ENCODE measurements at places on chromosomes 1 and 21.

- DNase-seq: peak; percentile 43
Measured at GRCh38 chr1:69737527-69738185, 169.9 kb downstream of the LRRC7 start.

DNA sequence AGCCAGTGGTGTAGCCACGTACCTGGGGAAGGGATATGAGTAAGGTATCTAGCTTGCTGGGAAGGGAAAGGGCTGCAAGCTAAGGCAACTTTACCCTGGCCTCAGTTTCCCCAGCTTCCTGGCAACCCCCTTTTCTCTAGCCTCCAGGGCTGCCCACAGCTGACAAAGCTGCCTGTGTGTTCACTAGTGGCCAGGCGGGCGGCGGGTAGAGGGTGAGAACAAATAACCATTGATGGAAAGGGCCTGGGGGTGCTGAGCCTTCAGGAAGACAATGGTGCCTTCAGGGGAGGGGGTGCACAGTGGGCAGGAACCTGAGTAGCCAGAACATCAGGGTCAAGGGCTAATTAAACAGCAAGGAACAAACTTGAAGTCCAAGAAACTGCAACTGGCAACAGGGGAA, 6.1 kb downstream of the CERS2 start:
- no peak for DNase-seq

DNA sequence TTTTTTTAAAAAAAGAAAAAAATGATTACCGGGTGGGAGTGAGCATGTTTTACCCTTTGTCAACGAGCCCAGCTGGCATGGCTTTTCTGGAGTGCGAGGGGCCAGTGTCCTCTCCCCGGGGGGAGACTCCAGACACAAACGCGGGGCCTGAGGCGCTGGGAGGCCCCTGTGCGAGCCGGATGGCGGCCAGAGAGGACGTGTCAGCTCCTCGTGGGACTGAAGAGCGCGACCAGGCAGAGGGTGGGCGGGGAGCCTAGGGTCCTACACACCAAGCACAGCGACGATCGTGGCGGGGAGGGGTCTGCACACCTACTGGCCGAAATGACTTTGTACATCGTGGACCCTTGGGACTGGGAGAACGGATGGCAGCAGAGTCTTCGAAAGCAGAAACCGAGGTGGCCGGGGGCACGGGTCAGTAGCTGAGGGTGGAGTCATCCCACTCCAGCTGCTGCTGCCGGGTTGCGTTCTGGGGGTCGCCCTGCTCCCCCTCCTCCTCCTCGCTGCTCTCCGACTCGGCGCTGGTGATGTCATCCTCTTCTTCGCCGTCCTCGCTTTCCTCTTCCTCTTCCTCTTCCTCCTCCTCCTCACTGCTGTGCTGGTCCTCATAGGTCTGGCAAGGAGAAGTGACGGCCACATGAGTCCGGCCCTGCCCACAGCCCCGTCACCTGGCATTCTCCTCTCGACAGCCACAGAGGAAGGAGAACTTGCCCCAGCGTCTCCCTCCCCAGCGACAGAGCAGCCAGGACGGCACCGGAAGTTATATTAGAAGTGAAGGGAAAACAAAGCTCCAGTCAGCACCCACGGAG, 78.8 kb downstream of the PIK3CD start:
- no peak for DNase-seq

DNA sequence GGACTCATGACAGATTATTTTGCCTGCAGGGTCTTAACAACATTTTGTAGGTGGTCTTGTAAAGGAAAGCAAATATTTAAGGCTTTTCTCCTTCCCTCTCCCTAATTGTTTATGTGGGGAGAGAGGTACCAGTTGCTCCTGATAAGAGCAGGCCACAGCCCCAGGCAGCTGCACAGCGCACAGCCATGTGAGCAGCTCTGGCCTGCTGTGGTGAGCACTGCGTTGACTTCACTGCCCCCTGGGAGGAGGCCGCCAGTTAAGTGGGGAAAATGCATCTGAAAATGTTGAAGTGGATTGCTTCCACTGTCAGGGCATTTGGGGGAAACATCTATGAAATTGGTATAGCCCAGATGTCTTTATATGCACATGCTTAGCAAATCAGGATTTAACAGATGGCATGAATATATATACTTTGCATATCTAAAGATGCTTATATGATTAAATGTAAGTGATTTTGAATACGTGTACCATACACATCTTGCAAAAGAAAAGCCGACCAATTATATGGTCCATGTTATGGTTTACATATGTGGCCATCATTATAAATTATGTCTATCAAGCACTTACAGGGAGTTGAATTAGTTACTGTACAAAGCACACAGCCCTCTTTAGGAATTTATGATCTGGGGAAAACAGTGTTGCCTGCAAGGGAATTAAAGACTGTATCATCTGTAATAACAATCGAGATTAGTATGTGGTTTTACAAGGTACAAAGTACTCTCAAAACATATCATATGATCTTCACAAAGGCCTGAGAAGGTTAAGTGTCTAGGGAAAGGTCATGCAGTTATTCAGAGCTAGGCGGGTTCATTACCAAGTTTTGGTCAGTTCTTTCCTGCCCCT, 132.1 kb downstream of the RHOU start:
- DNase-seq: peak; percentile 16

GRCh38 chr1:29210278-29211085, 20.3 kb downstream of the MECR start:
- DNase-seq: no peak

GRCh38 chr1:46647611-46648010, 20.6 kb downstream of the ATPAF1 start:
- no peak for DNase-seq

DNA sequence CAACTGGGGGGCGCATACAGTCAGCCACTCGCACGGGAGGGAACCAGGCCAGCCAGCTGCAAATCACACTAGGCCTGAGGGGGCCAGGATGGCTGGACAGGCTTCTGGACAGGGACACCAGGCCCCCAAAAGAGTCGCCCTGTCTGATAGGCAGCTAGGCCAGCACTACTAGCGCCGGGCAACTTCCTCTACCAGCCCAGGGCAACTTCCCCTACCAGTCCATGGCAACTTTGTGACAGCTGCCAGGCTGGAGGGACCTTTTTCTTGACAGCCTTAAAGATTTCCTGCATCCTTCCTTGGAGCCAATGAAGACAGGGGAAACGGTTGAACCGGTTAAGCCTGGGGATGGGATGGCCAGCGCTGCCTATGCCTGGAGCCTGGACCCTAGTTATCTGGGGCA, 5.1 kb downstream of the IFFO2 start:
- no peak for DNase-seq

DNA sequence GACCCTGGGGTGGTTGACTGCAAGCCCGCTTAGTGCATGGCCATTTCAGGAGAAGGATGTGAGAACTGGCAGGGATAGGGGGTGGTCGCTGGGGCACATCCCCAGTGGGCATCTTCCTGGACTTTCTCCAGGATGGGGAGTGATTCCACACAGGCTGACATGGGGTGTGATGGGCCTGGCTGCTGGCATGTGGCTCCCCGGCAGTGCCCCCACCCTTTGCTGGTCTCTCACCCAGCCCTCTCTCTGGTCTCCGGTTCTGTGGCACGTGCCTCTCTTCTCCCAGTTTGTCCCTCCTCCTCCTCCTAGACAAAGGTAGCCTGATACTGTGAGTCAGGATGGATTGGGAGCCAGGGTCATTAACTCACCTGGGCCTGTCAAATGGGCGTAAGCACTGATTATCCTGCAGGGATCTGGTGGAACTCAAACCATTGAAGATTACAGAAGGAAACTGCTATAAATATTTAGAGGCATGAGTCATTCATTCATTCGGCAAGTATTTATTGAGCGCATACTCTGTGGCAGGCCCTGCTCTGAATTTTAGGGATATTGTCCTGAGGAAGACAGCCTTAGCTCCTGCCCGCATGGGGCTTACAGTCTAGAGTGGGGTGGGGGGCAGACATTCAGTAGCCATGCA, 23.6 kb upstream of the EPS8L3 start:
- no peak for DNase-seq

GRCh38 chr1:169648709-169649108, 18.8 kb upstream of the SELP start:
- no peak for DNase-seq

DNA sequence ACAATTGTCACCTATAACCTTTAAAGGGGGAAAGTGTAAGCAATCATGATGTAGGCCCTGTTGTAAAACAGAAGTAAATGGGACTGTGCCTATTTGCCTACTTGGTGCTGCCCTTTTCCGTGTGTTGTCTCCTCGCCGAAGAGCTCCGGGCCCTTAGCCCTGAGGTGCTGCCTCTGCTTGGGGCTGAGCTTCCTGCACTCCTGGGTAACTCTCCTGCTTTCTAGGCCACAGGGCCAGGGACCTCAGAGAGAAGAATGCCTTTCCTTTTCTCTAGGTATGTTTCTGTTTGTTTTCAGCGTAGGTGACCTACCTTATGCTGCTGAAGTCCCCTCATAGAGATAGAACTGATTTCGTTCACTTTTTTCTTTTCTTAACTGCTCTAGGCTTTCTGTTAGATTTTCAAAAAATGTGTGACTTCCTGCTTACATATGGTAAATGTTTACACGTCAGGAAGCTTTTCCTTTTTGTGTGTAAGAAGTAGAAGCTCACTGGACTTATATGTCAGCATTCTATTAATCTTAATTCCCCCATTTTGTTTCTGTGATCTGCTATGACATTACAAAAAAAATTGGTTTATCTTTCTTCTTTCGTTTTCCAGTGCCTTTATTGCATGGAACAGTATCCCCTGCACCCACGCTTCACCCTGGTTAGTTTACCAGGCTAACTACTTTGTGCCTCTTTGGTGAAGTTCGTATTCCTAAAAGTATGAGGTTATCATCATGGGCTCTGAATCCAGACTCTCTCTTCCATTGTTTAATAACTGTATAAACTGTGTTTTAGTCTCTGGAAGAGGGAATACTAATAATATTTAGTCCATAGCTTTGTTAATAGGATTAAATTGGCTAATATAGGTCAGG, 61.7 kb downstream of the ITSN1 start:
- no peak for DNase-seq

DNA sequence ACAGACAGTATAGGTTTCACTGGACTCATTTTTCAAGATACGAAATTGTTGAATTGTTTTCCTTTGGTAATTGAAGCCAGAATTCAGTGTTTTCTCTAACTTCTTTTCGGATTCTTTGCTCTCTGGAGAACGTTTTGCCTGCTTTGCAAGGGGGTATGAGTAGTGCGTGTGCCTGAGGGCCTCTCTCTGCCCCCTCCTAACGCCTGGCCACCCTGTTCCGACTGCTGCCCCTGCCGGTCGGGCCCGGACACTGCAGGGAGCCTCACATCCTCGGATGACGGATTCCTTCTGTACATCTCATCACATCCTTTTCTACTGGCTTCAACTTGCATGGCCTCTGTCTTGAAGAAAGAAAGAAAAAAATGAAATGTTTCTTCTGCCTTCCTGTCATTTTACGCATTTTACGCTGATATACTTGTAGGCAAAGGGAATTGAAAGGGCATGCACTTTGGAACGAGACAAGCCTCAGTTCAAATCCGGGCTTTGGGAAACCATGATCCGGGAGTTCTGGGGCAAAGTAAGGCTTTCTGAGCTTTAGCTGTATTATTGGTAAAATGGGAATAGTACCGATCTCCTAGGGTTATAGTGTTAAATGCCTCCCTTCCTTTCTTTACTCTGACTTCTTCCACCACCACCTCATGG, 65.1 kb downstream of the DISC1 start:
- DNase-seq: peak; percentile 76

DNA sequence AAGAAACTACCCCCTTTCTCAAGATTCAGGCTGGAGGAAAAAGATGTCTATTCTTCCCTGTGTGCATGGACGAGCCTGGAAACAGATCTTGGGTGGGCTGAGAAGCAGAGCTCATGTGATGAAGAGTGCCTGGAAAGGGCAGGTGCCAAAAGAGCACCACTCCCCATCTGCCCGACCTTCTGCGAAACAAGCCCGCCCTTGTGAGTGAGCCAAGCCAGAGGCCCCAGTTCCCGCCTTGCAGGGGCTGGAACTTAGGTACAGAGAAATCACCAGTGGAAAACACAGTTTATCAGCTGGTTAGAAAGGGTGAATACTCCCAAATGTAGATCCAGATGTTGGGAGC, 26.7 kb upstream of the A3GALT2 start:
- DNase-seq: no peak

GRCh38 chr21:37675202-37675801, 241.0 kb downstream of the KCNJ6 start:
- peak; percentile 82 for DNase-seq

- DNase-seq: no peak
Measured at GRCh38 chr21:34625030-34625593, 10.2 kb upstream of the RCAN1 start.

GRCh38 chr1:117967881-117968280, 38.3 kb downstream of the WDR3 start:
- DNase-seq: no peak

DNA sequence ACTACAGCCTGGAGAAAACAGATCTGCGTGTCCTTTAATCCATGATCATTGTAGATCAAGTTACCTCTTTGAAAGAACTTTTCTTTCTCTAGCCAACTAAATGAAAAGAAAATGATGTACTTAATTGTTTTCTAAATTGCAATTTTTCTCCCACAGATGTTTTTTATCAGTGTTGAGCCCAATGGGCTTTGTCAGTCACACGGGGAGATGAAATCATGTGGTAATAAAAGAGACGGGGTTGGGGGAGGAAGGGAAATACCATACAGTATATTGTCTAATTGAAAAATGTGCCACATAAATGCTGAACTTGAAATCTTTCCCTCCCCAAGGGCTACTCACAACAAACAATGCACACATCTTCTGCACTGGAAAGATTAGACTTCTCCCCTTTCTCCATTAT, 58.4 kb downstream of the NTMT2 start:
- DNase-seq: no peak

DNA sequence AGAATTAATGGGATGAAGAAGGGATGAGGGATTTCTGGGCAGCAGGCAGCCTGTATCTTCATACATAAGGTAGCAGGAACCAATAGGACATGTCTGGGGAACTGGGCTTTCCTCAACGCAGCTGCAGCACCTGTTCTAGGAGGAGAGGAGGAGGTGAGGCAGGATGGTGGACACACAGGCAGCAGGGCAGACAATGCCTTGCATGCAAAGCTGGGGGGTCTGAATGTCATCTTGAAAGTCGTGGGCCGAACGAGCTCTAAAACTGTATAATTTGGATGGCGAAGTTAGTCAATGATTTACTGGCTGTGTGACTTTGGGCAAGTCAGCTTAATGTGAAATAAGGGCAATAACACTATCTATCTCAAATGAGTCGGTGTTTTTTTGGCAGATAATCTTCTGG, 124.4 kb downstream of the BEND5 start:
- no peak for DNase-seq

DNA sequence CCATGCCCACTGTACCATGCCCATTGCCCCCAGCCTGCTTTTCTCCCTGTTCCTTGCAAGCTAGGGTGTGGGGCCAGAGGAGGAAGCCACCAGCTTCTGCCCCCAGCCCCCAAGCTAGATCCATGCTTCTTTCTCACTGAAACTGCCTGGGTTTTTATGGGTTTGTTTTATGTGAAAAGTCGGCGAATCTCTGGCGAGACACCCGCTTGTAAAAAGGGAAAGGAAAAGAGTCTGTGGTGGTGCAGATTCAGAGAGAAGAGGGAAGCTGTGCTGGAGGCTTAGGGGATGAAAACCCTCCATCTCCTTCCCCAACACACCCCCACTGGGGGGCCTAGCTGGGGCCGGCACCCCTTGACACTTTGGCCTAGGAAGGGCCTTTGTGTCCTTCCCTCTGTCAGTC, 26.2 kb downstream of the GRHL3 start:
- no peak for DNase-seq
